Activated CD4-positive, alpha-beta T cell treated with anti-CD3 and anti-CD28 coated beads for 4 hours (primary cell): ENCODE measurements at places on chromosomes 1 and 21.

GRCh38 chr1:45922813-45923212 lies 119.4 kb downstream of the MAST2 start:
- no peak for DNase-seq

DNA sequence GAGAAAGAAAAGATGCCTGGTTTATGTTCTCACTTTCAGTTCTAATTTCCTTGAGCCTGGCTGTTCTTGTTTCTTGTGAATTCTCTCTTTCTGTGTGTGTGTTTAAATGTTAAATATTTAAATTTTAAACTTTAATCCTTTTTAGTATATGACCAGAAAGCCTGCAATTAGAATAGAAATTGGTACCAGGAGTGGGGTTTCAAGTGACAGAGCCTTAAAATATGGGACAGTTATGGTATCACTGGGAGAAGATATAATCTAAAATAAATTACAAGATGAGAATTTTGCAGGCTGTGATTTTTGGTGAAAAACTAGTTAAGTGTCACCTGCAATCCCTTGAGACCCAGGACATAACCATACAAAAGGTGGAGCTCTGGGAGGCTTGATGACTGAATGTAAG lies 81.4 kb downstream of the SYT6 start:
- no peak for DNase-seq

- no peak for DNase-seq
Measured at GRCh38 chr1:18351735-18352134, 129.0 kb upstream of the KLHDC7A start.

DNA sequence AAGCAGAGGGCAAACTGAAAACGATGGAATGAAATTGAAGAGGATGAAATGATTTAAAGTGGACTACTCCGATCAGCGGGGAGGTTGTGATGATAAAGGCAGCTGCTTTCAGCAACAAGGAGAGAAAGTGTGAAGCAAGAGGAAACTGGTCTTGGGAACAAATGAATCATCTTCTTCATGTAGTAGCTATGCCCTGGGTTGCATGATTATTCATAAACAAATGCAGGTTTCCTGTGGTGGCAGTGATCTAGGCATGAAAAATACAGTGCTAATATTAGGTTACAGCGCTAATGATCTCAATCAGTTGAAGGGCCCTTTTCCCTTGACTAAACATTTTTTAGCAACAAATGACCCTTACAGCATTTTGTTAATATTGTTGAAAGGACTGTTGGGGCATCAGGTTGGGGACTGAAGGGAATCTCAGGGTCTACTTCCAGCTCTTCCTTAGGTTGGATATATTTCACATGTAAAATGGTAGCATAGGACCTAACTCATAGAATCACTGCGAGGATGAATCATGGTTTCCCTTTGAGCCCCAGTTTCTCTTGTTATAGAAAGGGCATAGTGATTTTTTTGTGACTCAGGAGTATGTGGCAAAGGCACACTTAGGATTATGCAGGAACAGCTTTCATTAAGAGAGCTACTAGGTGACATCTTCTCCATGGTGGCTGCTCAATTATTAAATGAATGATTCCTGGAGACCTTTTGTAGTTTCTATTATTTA lies 1.9 kb upstream of the ZFYVE9 start:
- DNase-seq, result peak; percentile 49

GRCh38 chr1:31980835-31981455 lies 32.7 kb upstream of the KHDRBS1 start:
- no peak for DNase-seq

DNA sequence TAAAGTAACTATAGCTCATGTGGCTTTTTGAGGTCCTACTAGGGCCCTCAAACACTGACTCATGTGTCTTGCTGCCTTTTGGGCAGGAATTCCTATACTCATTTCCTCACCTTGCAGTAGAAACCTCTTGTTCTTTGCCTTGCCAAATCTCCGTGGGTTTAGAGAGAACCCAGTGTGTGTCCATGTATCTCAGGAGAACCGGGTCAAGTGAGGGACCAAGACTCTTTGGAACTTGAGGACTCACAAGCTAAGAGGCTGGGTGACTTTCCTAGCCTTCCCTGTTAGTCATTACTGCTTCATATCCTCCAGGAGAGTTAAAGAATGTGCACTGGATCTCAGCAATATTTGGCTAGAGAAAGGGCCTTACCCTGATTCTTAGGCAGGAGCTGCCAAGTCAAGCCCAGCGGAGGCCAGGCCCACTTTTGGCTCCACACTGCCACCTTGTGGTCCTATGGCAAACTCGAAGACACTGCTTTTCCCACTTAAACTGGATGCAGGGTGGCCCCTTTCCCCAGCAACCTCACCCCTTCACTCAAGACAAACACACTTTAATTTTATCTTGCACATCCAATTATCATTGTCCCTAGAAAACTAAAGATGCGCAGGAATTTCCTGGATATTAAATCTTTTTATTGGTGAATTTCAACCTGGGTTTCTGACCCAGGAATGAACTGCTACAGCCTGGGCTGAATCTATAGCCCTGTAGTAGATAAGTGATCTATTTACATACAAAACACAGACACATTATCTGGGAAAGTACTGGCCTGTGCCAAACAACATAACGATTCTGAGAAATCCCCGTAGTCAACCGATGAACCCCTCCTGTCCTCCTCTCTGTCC lies 10.6 kb downstream of the AVPR1B start:
- peak; percentile 75 for DNase-seq

DNA sequence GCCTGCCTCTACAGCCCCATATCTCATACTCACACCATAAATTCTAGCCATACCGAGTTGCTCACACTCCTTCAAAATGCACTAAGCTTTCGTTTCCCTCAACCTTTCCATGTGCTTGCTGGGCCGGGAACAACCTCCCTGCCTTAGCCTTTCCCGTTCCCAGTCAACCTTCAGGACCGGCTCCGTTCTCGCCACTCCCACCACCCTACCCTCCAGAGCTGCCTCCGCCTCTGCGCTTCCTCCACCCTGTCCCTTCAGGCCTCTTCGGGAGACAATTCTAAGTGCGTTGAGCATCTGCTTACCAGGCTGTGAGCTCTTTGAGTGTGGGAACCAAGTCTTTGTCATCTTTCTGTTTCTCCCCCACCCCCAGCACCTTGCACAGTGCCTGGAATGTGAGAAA lies 31.6 kb downstream of the KCNN3 start:
- no peak for DNase-seq

GRCh38 chr1:55813618-55814017 lies 598.5 kb upstream of the USP24 start:
- no peak for DNase-seq

DNA sequence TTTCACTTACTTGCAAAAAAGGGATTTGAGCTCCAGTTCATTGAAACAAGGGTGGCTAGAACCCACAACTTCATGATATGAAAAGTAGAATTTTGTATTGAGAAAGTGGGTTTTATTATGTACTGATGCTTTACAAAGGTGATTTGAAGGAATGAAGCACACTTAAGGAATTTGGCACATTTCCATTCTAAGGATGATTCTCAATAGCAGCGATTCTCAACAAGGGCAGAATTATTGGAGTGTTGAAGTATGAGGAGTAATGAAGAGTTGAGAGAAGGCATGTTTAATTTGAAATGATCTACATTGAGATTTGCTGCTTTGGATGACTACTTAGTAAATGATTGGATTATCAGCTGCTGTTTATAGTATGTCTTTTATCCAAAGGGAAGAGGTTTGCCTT lies 54.7 kb downstream of the FNBP1L start:
- no peak for DNase-seq

GRCh38 chr1:162196387-162196786 lies 126.9 kb downstream of the NOS1AP start:
- no peak for DNase-seq

DNA sequence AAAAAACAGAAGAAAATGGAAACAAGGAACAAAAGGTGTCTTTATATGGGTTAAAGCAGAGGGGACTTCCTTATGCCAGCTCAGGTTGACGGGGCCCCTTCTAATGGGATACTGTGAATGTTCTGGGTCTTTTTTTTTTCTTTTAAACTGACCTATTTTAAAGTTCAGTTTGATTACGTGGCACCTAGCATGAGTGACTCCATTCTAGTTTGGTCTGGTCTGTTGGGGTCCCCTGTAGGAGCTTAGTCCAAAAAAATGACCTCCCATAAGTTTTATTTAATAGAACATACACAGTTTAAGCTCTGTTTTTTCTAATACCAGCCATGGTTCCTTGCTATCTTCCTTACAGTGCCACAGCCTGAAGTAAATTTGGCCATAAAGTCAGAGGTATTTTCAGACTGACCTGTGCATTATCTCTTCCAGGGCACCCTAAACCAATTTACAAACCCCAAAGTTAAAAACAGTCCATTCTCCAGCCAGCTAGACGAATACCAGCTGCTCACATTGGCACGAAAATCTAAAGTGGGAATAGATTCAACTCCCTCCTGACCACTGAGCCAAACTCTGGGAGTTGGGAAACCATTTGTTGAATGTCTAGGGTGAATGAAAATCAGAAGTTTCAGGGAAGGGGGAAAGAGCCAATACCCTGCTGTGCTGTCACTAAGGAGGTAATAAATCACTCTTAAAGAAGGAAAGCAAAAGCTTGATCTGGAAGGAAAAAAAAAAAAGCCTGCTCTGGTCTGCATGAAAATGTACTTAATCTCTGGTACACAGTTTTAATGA lies 42.4 kb downstream of the AKNAD1 start:
- DNase-seq, result no peak

- no peak for DNase-seq
Measured at GRCh38 chr1:86156566-86157455, at the start of gene COL24A1. TSS of gene COL24A1 (minus strand) at chr1:86156772. CDS start at chr1:86156396, 376 bp downstream.

DNA sequence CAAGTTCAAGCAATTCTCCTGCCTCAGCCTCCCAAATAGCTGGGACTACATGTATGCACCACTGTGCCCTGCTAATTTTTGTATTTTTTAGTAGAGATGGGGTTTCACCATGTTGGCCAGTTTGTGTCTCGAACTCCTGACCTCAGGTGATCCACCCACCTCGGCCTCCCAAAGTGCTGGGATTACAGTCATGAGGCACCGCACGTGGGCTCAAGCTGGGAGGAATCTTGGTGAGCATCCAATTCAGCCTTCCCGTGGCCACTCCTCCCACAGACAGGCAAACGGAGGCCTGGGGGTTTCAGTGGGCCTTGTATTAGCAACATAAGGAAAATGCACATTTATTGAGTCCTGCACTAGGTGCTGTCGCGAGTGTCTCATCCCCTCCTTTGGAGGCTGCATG lies 24.5 kb upstream of the VWA5B1 start:
- no peak for DNase-seq

DNA sequence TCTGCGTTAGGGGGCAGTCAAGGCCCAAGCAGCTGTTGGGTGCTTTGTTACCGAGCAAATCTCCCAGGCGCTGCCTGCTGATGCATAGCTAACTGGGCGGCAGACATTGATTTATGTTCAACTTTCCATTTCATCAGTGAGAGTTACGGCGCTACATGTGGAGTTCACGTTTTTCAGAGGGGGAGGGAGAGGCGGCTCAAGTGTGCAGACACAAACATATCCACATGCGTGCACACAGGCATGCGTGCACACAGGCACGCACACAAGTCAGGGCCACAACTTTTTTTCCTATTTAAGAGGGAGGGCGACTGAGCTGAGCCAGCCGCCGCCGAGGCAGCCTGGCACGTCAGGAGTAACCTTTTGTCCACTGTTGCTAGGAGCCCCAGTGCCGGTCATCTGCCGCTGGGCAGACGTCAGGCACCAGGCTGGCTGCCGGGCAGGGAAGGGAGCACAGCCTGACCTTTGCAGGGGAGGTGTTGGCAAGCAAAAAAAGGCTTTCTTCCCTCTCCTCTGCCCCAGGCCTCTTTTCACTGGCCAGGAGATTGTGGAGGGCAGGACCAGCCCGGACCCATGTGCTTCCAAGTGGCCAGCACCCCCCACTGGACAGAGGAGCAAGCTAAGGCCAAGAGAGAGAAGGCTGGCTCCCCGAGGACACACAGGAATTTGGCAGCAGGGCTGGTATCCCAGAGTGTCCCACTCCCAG lies 73.3 kb downstream of the MRPL37 start:
- DNase-seq, result no peak

DNA sequence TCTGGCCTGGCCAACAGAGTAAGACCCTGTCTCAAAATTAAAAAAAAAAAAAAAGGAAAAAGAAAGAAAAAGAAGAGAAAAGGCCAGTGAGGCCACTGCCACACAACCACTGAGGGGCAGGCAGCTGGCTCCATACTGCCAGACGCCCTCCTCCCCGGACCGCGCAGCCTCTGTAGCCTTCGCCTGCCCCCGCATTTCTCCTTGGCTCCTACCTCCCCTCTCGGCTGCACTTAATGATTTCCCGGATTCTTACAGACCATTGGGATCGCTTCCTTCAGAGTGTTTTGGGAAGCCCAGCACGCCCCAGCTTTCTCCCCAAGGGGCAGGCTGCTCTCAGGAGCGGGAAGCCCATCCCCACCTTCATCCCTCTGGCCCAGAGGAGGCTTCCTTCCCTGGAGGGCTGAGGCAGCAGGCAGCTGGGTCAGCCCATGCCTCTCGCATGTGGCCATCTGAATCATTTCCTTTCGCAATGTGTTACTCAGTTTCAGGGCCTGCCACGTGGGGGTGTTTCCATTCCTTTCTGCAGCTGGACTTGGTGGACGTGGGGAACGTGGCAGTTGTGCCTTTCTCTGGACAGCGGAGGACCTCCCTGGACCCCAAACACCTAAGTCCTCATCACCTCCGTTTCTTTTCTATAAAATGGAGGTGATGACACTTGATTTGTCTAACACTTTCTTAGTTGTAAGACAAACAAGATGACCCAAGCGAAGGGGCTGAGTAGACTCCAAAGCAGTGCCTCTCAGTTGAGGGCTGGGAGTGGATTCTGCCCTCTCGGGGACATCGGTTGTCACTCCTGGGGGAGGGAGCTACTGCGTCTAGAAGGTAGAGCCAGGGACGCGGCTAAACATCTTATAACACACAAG lies 2.3 kb downstream of the SLC2A5 start:
- DNase-seq, result no peak

DNA sequence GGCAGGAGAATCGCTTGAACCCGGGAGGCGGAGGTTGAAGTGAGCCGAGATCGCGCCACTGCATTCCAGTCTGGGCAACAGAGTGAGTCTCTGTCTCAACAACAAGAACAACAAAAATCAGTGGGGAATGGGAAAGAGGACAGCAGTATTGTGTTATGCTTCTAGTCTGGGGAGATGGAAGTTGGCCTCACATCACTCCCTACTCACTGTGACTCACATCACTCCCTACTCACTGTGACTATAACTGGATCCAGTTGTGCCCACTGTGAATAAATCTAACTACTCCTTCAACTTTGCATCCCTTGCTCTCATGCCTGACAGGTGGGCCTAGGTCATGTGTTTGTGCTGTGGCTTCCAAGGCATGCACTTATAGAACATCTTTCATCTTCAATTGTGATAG lies 285.4 kb upstream of the USP24 start:
- no peak for DNase-seq

DNA sequence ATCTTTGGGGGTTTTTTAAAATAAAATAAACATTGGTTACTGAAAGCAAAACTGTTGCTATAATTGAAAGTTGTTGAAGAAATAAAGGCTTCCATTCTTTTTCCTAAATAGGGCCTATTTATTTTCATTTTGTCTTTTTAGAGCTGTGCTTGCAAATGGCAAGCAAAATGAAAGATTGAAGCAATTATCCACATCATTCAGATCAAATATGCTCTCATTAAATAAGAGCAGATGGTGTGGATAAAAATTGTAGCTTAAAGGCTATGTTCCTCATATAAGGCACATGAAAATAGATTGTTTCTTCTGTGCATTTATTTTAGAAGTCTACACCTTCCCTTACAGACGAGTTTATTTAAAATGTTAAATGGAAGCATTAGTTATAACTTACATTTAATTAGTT lies 1317.7 kb downstream of the MRPL39 start:
- no peak for DNase-seq
